ENCODE measurements at places on chromosomes 2 and 18.

- DNase-seq, result no peak
These were observed 460.7 kb downstream of the MTX2 start for GRCh38 chr2:176729706-176730569.

GRCh38 chr2:128379021-128380015 lies 60.6 kb upstream of the HS6ST1 start:
- DNase-seq, result no peak

GRCh38 chr2:9146646-9147045 lies 60.0 kb upstream of the ASAP2 start:
- DNase-seq, result no peak

DNA sequence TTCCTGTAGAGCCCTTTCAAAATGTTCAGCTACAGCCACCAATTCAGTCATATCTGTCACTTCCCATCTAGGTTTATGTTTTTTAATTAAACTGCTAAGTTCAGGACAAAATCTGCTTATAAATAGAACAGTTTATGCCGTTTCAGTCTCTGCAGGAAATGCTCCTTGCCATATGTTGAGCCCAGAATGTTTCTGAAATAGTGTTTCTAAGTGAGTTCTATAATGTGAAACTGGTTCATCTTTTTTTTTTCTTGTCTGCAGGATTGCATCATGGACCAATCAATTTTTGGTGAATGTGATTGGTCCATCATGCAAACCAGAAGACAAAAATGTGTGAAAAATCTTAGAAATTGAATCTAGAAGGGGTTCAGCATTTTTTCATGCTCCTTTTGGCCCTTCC lies 30.2 kb upstream of the RHOB start:
- no peak for DNase-seq

DNA sequence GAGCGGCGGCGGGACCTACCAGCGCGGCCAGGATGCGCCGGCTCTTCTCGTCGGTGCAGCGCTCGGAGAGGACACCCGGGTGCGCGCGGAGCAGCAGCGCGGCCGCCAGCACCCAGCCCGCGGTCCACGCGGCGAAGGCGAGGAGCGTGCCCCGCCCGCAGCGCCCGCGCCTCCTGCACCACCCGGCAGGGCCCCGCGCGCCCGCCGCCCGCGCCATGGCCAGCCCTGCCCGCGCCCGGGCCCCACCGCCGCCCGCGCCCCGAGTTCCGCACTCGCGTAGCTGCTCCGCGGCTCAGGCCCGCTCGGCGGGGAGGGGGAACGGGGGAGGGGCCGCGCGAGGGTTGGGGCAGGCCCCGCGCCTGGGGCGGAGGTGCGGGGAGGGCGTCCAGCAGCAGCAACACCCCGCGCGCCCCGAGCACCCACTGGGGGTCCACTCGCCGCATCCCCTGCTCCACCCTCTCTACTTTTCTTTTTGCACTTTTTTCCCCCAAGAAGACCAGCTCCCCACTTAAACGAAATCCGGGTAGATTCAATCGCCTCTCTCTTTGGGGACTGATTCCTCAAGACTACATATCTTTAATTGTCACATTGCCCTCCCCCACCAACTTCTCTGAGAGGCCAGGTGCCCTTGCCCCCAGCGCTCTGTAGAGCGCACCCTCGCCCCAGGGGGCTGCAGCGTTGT lies at the start of gene DIPK1C:
Gene DIPK1C (minus strand): TSS at position 266 of the 682 bp plus-strand sequence. CDS start 49 bp downstream, at position 217.
- no peak for DNase-seq

- peak; percentile 72 for DNase-seq
These were observed 24.9 kb downstream of the EFHD1 start for GRCh38 chr2:232658217-232658785.

Data from NB4 (cell line).